Epithelial cell of alveolus of lung (primary cell): ENCODE measurements at places on chromosomes 6 and 20. TPM values are rescaled to one million over a fixed set of nuclear protein-coding genes. Genes with fewer than 3 reads are reported as not detected.

Gene TXLNB
- under 0.01 and 0.40 TPM in 2 replicates for total RNA-seq

Gene NMBR
- not detected in 2 replicates for total RNA-seq

Gene DDR1
- 24.4 and 36.8 TPM in 2 replicates for total RNA-seq

Gene SCP2D1
- total RNA-seq: not detected in 2 replicates

Gene PAK5
- not detected in 2 replicates for total RNA-seq

Gene DEFB124
- not detected in 2 replicates for total RNA-seq

Gene CPNE5
- total RNA-seq: 0.26 TPM in 1 of 2 replicates, not detected in the other

Gene SLC22A2
- total RNA-seq: not detected in 2 replicates

Gene STK38
- 15.8 and 18.4 TPM in 2 replicates for total RNA-seq

Gene HLA-DPB1
- total RNA-seq: 20.7 and 48.1 TPM in 2 replicates

Gene LAMP5
- total RNA-seq: under 0.01 TPM in 1 of 2 replicates, not detected in the other

Gene F13A1
- total RNA-seq: 0.32 TPM in 1 of 2 replicates, not detected in the other
